Fibroblast of skin of right biceps (primary cell): ENCODE measurements at places on chromosomes 3 and 15.

DNA sequence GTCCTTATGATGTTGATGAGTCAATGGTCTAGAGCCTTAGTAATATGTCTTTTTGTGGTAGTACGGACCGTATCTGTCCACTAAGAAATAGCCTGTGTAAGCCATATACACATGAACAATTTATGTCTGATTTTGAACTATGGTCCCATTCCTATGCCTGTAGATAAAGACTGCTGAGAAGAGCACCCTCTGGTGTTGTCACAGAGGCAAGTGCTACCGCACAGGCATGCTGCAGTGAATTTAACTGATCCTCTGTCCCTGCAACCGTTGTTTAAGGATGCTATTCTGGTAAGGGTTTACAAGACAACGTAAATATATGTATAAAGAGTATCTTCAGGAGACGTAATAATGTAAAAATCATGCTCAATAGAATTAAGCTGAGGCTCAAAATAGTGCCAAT is 170.7 kb downstream of the UBE3A start:
- DNase-seq = no peak

- DNase-seq = no peak
These were observed 239.6 kb downstream of the GBE1 start for GRCh38 chr3:81521855-81522254.

DNA sequence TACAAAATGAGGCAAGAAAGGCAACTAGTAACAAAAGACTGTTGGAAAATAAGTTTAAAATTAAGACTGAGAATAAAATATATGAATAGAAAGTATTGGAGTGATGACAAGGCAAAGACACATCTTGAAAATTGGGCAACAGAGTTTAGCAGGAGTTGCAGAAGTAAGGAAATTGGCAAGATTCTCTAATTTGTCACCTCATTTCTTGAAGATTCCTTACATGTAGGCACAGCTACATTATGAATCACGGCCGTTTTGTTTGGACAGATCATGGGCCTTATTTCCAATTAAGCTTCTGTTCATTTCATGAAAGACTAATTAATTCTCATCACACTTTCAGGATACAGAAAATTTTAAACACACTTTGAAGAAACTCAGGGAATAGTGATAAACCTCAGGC is 170.1 kb downstream of the ROBO1 start:
- DNase-seq = no peak

DNA sequence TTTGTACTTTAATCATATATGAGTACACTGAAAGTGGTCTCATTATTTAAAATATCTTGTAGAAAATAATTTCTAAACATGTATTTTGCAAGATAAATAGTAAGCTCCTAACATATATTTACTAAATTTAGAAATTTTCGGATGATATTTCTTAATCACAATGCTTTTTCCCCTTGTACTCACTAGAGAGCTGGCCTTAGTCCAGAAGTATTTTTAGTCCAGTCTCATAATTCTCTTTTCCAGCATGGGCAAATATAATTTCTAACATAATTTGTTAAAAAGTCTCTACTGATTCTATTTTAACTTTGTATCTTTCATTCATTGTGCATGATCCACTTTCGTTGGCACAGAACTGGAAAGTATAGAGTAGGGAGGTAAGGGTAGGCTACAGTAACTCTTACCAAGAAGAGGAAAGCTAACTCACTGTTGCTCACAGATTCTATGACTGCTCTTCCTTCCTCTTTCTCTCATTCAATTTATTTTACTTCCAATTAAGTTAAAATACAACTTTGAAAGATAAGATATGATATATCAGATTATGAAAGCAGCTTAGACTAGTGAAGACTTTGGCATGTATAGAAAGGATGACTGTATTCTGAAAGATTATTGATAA is 39.3 kb downstream of the FGF7 start:
- no peak for DNase-seq

DNA sequence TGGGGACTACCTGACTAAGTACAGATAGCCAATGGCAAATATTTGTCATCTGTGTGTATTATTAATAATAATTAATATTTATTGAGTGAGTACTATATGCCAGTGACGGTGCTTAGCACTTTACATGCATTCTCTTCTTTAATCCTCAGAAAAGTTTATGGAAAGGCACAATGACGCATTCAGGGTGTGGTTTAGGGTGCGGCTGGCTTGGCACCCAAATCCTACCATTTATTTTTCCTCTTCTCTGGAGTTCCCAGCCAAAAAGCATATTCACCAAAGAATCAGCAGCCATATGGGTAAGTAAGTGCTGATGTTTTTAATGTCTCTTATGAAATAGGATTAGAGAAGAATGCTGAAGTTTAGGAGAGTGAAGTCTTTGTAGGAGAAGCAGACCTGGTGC is 140.4 kb upstream of the TP63 start:
- DNase-seq = no peak

GRCh38 chr3:79258479-79258878 is 509.3 kb downstream of the ROBO1 start:
- DNase-seq = peak; percentile 42

GRCh38 chr3:14525685-14526631 is 14.2 kb downstream of the GRIP2 start:
- DNase-seq = peak; percentile 41

DNA sequence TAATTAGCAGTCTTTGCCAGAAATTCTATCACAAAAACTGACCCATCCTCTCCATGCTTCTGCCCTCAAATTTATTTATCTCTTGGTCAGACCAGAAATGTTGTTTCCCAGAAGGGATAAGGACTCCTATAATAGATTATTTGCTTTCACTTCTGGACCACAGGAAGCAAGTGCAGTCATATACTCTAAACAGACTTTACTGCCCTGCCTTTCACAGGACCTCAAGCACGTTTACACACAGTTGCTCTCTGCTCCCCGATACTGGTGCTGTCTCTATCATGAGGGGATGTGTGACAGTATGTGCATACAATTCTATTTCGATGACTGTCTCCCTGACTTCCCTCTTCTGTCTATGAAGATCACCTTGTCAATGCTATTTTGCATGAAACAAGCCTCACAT is 205.5 kb upstream of the TGFBR2 start:
- no peak for DNase-seq

GRCh38 chr3:72848703-72849081 is 447 bp upstream of the SHQ1 start:
- DNase-seq = no peak

- no peak for DNase-seq
These were observed 4.2 kb upstream of the GMPPB start for GRCh38 chr3:49727924-49728361.

DNA sequence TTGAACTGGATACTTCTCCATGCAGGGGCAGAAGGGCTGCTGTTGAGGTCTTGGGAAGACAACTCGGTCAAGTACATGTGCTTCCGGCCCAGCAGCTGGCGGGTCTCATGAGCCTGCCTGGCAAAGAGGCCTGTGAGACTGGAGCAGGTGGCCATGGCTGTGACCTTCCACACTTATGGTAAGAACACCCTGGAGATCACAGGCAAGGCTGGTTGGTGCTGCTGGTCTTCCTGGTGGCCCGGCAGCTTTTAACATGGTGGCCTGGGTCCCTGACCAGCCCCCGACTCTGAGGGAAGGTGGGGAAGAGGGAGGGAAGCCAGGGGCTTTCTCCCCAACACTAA is 15.4 kb downstream of the CHRD start:
- DNase-seq = no peak

DNA sequence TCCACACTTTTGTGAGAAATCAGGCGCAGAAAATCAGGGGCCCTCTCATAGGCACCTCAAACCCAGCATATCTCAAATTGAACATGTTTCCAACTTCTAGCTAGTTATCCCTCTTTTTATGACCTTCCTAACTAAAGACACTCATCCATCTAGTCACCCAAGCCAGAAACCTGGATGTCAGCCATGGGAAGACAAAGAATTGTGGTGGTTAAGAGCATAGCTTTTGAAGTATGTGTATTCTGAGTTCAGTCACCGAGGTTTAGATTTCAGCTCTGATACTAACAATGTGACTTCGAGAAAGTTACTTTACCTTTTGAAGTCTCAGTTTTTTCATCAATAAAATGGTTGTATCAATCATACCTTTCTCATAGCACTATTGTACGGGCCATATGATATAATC is 495.5 kb downstream of the NLGN1 start:
- peak; percentile 89 for DNase-seq

- no peak for DNase-seq
These were observed 34.5 kb upstream of the SKOR1 start for GRCh38 chr15:67790610-67791319.

DNA sequence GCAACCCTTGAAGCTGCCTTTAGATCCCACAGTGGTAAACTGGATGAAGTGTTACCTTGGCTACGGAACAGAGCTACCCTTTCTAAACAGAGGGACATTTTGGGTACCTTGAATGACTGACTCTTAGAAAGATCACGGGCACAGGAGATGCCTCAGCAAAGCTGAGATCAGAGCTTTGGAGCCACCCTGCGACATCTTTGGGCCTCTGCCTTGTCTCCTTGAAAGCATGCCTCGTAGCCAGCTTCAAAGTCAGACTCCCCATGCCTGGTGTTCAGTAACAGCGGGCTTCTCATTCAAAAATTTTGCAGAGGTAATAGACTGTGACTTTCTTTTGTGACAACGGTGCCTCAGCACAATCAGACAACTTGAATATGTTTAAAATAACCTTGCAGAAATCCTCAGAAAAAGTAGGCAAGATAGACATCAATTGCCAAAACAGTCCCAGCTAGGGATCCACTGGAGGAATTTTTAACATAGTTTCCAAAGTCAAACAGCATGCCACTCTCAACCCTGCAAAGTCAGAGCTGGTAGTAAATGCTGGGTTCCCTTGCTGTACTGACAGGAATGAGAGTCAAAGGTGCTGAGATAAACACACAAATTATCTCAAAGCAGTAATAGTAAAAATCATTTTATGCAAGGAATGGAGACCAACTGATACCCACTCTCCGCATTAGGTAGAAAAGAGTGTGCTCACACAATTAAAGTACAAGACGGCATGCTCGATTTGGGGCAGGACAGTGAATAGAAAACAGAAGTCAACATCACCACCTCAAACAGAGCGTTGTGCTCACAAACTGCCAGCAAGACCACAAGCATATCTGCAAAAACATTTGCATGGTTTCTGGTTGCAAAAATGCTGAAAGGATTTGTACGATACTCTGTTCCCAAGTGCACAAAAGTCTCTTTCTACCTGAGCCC is 82.1 kb downstream of the MYO1E start:
- DNase-seq = no peak

DNA sequence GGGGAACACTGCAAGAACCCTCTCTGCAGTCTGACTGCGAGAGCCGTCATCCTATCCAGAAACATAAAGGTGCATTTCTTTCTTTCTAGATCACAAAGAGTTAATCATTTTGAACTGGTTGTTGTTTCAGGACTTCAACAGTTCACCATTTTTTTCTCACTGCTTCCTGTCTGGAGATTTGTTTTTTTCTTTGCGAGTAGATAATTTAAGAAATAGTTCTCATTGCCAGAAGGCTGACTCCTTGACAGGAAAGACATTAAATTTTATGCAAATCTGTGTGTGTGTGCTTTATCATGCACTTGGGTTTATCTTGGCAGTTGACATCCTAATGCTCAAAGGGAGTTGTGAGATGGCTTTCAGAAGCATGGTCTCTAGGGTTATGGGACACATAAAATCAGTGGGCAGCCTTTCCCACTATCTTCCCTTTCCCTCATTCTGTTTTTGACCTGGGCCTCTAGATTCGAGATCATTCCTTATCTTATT is 123.5 kb upstream of the TBL1XR1 start:
- DNase-seq = peak; percentile 51

- DNase-seq = no peak
These were observed 65.5 kb downstream of the PLCL2 start for GRCh38 chr3:16950282-16950681.

DNA sequence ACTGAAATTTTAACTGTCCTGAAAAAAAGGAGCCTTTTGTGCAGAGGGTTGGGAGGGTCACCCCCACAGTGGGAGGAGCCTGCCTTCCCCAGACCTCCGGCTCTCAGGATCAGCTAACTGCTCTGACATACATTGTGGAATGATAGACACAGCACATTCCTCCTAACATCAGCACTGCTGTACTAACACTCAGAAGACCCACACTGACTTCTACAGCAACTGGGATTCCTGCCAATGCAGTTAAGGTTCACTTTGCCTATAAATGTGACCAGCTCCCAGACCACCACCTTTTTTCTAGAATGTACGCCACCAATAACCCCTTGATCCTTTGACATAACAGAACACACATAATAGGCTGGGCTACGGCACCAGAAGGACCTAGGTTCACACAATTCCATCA is 3.2 kb downstream of the CPEB1 start:
- DNase-seq = no peak

DNA sequence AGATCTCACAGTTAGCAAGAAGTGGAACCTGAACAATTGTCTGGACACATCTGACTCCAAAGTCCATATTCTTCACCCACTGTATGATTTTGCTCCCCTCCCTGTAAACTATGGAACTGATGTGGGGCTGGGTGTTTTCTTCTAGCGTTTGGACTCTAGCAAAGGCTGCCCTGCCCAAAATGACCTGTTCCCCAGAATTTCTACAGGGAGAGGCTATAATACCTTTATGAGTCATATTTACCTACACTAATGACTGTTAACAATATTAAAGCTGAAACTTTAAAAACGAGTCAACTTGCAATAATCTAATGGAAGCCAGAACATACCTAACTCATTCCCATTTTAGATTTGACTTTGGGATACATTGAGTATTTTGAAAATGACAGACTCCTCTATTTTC is 531.2 kb upstream of the CFAP20DC start:
- DNase-seq = no peak

DNA sequence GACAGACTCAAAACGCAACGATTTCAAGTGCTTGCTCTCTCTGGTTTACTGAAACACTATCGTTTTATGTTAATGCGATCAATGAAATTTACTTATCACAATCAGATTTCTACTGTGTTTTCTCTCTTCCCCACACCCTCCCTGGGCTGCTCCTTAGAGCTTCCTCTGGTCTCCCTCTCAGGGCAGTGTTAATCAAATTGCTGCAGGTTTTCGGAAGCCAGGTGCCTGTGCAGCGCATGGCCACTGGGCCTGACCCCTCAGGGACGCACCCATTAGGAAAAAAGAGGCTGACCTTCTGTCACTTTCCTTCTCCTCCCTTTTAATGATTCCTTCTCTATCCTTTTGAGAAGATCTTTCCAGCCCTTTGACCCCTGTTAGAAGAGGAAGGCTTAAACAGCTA is 134.5 kb upstream of the ONECUT1 start:
- DNase-seq = no peak

DNA sequence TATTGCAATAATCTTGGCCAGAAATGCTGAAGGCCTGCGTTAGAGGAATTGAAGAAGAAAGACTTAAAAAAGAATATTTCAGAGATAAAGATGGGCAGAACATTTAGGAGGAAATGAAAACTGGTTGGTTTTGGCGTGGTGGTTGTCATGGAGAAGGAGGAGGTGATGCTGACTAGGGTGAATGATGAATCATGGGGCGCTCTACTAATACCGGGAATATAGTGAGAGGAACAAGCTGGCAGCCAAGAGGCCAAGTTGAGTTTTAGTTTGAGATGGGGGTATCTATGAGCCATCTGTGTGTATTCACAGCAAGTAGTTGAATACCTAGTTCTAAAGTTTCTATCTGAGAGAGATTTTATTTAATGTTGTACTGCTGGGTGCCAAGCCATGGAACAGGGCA is 6.8 kb upstream of the GAP43 start:
- DNase-seq = no peak

- DNase-seq = no peak
These were observed 192.6 kb downstream of the TCF12 start for GRCh38 chr15:57111002-57111401.
